ENCODE measurements at places on chromosomes 1 and 21.
A peak's percentile ranks its signal among the peaks of the same experiment; 100 is the strongest.

- peak; percentile 81 for DNase-seq
These were observed 6.7 kb downstream of the UROD start for GRCh38 chr1:45018599-45019230.

GRCh38 chr1:48645883-48646282 lies 130.8 kb downstream of the BEND5 start:
- DNase-seq, result no peak

- DNase-seq, result no peak
These were observed 187.7 kb upstream of the RNPC3 start for GRCh38 chr1:103337779-103338178.

GRCh38 chr1:147853391-147853790 lies 49.2 kb upstream of the GJA8 start:
- no peak for DNase-seq

DNA sequence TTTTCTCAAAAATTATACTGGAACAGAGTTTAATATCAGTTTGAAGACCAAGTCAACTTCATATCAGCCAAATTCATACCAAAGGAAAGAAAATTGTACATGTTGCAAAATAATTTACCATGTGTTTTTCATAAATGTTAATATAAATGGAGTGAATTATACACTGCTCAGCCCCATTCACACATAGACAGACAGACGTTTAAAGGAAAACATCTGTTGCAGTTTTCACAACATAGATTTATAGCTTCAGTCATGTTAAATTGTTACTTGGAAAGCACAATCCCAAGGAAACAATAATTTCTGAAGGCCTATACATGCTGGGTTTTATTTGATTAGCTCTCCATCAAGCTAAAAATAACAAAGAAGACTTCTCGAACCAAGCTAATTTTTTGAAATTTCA lies 27.8 kb upstream of the HYI start:
- no peak for DNase-seq

GRCh38 chr21:44487831-44488230 lies 32.5 kb downstream of the LRRC3 start:
- DNase-seq, result peak; percentile 83

DNA sequence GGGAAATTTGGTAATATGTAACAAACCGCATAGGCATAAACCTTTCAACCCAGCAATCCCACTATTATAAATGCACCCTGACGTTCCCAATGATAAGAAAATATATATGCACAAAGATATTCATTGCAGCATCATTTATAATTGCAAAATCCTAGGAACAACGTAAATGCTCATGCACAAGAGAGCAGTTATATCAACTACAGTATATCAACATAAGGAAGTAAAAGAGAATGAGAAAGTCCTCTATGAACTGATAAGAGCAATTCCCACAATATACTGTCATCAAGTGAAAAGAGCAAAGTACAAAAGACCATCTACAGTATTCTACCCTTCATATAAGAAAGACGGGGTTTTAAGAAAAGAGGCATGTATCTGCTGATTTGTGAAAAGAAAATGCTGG lies 229.9 kb downstream of the SLC45A1 start:
- no peak for DNase-seq

- no peak for DNase-seq
These were observed 7.7 kb upstream of the ATP1A1 start for GRCh38 chr1:116365353-116365780.

DNA sequence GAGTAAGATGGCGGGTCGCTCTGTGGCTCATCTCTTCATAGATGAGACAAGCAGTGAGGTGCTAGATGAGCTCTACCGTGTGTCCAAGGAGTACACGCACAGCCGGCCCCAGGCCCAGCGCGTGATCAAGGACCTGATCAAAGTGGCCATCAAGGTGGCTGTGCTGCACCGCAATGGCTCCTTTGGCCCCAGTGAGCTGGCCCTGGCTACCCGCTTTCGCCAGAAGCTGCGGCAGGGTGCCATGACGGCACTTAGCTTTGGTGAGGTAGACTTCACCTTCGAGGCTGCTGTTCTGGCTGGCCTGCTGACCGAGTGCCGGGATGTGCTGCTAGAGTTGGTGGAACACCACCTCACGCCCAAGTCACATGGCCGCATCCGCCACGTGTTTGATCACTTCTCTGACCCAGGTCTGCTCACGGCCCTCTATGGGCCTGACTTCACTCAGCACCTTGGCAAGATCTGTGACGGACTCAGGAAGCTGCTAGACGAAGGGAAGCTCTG lies 2.4 kb downstream of the TNFAIP8L2 start:
- DNase-seq, result peak; percentile 61

DNA sequence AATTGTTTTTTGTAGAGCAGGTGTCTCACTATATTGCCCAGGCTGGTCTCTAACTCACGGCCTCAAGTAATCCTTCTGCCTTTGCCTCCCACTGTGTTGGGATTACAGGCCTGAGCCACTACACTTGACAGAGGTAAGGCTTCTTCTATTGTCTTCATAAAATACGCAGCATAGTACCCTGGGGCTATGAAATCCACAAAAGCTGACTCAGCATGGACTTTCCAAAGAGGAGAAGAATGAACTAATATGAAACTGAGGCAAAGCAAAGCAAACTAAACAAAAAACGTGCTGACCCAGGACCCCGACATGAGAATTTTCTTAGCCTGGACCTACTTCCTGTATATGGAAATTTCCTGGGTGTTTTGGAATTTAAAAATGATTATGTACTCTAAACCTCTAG lies 18.5 kb upstream of the ATP13A2 start:
- no peak for DNase-seq

GRCh38 chr1:232600424-232601258 lies 29.3 kb downstream of the SIPA1L2 start:
- no peak for DNase-seq

GRCh38 chr1:25569597-25570396 lies 26.4 kb downstream of the LDLRAP1 start:
- no peak for DNase-seq

DNA sequence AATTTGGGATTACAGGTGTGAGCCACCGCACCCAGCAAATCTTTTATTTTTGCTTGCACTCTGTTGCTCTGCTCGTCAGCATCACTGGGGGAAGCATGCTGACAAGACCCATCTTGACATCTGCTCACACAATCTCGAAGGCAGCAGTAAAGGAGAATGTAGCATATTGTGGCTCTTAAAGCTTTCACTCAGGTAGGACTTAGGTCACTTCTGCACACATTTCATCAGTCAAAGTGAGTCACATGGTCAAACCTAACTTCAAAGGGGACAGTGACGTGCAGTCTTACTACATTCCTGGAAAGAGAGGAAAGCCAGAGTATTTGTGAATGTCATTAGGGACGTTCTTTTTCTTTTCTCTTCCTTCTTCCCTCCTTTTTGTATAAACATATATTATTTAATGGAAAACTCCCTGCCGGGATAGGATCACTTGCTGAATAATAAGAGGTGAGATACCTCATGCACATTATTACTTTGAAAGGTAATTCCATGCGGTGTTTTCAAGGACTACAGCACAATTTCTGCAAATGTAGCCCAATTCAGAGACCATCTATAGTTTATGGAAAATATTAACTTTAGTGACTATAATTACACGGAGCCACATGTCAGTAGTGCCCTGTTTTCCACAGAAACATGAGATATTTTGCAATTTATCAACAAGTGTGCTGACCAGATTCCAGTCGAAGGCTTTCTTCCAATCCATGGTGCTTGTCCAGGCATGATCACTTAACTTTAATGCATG lies 19.3 kb upstream of the ACBD6 start:
- DNase-seq, result no peak

DNA sequence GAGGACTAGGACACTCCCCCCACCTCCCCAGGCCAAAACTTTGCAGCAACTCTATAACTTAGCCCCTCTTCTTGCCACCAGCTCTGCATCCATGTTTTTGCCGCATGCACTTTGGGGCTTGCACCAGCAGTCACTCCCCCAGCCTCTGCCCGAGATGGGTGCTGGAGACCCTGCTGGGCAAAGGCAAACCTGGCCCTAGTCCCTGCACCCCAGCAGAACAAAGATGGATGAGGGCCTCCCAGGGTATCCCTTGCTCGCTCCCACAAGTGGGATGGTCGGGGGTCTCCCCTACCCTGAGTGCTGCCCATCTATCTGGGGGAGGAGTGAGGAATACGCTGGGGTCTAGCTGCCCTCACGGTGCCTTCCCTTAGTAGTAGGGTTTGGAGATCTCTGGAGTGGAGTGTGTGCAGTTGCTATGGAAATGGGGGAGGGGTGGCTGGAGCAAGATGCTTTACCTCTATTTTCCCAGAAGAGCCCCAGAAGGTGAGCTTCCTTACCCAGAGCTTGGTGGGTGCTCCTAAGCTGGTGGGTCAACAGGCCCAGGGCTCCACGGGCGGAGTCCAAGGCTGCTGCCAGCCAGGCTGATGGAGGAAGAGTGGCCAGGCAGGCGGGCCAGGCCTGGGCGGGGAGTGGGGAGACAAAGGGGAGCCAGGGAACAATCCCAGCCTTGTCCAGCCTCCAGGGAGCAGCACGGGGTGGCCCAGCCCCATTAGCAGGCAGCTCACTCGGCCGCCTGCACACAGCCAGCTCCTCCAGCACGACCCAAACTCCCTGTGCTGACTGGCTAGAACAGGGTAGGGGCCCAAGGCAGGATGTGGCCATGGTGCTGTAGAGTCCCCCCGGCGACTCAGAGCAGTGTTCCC lies at the start of gene PAQR6:
PAQR6 (minus strand) TSS at position 597 of the 863 bp plus-strand sequence. CDS start 1,325 bp downstream, outside the sequence.
- DNase-seq, result no peak

GRCh38 chr1:177305040-177306018 lies 134.6 kb downstream of the BRINP2 start:
- no peak for DNase-seq

DNA sequence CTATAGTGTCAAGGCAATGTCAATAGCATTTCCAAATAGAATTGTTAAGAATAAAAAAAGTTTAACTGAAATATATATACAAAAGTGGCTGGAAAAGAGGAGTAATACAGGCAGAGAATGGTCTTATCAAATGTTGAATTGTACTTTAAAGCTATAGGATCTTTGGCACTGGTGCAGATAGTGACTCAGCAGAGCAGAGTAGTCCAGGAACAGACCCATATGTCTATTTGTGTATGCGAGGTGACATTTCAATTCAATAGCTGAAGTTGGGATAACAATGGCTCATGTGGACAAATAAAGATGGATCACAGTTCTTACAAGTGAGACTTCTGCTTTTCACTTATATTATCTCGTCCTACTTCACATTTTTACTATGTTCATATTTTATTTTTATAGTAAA lies 543.0 kb upstream of the B3GALT2 start:
- no peak for DNase-seq

DNA sequence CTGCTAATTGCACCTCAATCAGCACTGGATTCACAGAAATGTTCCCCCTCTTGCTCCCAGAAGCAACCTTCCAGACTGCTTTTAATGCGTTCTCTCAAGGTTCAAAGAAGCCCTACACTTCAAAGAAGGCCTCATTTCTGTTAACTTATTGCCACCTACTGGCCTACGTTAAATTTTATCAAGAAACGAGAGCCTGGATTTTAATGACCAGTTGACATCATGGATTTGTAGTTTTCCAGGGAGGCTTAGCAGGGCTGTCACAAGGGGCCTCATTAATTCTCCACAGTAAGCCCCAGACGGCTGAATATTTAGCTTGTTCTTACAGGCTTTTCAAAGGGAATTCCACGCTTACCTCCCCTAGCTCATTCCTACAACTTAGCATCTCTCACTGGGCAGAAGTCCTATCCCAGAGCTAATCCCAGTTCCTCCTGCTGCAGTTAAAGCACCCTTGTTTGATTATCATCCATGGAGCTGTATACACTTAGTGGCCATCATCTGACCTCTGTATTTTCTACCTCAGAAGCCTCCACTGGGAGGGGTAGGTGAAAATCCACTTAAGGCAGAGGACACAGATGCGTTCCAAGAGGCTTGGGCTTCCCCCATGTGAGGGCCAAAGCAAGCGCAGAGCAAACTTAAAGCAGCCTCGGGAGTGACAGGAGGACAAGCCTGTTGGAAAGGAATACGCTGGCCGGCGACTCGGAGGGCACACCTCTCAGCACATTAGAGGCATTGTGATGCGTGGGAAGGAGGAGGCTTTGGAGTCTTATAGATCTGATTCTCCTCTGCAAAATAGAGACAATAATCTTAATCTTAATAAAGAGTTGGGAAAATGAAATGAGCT lies 32.2 kb upstream of the CYP4X1 start:
- DNase-seq, result no peak

DNA sequence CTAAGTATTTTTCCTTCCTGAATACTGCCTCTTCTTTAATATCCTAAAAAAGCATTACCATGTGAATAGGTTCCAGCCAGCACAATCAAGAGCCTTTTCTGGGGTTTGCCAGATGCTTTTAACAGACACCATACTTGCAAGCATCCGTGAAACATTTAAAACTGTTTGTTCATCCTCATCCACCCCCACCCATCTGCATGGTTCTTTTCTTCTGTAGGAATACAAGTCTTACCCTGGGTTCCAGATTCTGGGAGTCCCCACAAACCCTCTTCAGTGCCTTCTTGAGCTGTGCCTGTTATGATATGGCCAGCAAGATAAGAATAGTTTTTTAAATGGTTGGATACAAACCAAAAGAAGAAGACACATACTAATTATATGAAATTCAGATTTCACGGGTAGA lies 354.9 kb upstream of the PLXNA2 start:
- no peak for DNase-seq

DNA sequence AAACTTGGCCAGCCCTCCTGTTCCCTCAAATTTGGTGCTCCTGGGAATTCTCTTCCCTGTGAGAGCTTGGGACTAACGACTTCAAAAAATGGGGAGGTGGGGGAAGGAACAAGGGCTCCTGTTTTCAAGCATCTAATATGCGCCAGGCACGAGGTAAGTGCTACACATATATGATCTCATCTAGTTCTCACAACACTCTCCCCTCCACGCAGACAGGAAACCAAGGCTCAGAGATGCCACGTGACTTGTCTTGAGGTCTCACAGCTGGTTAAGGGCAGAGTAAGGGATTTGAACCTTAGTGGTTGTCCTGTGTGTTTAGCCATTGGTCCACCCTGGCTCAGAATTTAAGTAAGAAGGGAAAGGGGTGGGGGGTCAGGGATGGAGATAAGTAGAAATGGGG lies 125.9 kb downstream of the DMRTB1 start:
- DNase-seq, result peak; percentile 64

GRCh38 chr1:204463125-204464060 lies 31.2 kb downstream of the PIK3C2B start:
- no peak for DNase-seq

DNA sequence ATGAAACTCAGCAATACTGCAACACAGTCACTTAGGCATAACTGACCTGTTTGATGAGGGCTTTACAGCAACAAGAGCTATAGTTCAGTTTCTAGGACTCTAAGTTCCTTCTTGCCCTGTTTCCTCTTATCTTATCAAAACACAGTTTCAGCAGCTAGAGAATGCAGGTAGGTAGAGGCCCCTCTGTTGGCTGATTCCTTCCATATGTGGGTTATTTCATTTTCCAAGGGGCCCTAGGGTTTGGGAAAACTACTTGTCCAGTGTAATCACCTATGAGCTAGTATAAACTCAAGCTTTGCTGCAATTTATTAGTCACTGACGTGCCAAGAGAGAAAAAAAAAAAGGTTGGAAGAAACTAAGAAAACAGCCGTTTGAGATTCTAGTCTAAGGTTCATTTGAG lies 607.7 kb upstream of the USP24 start:
- no peak for DNase-seq

GRCh38 chr1:42931911-42932422 lies 26.7 kb downstream of the SLC2A1 start:
- peak; percentile 85 for DNase-seq

All from activated CD4-positive, alpha-beta T cell treated with anti-CD3 and anti-CD28 coated beads for 36 hours (primary cell).